Pancreas (tissue), 10 donors: ENCODE measurements at places on chromosomes 6 and 20. TPM values are rescaled to one million over a fixed set of nuclear protein-coding genes. Genes with fewer than 3 reads are reported as not detected.

DNA sequence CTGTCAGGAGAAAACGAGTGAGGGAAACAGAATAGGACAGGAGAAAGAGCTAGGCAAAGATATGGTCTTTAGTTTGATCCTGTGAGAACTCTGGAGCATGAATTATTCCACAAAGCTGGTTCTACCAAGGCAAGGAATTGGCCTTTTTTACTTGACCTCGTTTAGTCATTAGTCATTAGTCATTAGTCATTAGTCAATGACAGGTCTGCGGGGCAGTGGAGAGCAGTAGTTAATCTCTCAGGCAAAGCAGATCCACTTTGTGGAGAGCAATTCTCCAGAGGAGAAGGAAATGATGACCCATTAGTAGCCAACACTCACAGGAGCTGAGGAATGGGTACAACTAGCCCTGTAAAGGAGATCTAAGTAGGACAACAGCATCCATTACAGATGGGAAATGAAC, 22.0 kb upstream of the ABCC10 start:
- DNase-seq, result no peak

DNA sequence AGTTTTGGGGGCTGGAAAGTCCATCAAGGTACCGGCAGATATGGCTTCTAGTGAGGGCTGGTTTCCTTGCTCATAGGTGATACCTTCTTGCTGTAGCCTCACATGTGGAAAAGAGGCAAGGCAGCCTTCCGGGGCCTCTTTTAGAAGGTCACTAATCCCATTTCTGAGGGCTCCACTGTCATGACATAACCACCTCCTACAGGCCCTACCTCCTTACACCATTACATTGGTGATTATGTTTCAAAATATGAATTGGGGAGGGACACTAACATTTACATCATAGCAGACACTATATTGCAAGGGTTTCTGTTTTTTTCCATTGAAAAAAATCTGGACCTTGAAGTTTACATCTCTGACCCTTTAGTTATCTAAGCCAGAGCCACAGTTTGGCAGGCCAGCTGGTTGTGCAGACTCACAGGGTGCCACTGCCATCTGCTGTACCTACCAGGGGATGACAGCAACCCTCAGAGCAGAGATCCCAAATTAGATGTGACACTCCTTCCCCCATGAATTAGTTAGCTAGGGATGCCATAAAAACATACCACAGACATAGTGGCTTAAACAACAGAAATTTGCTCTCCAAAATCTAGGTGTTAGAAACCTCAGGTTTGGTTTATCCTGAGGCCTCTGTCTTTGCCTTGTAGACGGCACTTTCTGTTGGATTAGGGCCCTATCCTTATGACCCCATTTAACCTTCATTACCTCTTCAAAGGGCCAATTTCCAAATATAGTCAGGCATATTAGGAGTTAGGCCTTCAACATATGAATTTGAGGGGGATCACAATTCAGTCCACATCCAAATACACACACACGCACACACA, 166.4 kb upstream of the RNF217 start:
- DNase-seq, result no peak

- no peak for DNase-seq
These were observed 85.6 kb downstream of the TTLL2 start for GRCh38 chr6:167410462-167410861.

TRIM10 gene
- polyA plus RNA-seq, result 0.02 TPM

TREML2 gene
- not detected for polyA plus RNA-seq

RNF5 gene
- 29.0 TPM for polyA plus RNA-seq

SNAP91 gene
- polyA plus RNA-seq, result 8.8 TPM
